Left kidney (tissue), 8 donors: ENCODE measurements at places on chromosomes 4 and X.
A peak's percentile ranks its signal among the peaks of the same experiment; 100 is the strongest.

DNA sequence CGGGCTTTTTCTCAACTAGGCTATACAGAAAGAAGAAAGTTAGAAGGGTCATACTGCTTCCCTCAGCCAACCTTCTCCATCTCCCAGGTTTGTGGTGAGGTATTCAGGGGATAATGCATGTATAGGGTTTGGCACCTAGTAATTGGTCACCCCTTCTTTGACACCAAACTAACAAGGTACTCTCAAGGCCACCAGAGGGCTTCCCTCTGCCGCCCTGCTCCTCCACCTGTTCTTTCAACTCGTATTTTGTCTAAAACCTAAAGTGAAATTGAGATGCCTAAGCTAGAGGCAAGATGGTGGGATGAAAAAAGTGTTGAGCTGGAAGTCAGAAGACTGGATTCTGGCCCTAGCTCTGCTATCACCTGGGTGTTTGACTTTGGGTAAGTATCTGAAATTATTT is 22.0 kb downstream of the CT47C1 start:
- no peak for DNase-seq

DNA sequence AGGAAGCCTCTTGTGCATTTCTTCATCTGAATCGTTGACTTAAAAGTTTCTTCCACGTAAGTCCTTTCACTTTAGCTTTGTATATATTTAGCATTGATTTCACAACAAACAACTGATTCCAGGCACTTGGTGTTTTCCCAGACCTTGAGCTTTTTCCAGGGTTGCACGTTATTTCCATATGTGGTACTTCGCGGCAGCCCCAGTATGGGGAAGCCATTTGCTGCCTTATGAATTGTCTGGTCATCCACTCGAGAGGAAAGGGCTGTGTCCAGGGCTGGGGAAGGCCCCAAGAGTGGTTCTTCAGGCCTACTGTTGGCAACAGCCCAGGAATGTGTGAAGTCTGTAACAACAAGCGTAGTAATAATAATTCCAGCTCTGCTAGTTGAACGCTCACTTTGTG is 2.8 kb upstream of the TLR8 start:
- no peak for DNase-seq

DNA sequence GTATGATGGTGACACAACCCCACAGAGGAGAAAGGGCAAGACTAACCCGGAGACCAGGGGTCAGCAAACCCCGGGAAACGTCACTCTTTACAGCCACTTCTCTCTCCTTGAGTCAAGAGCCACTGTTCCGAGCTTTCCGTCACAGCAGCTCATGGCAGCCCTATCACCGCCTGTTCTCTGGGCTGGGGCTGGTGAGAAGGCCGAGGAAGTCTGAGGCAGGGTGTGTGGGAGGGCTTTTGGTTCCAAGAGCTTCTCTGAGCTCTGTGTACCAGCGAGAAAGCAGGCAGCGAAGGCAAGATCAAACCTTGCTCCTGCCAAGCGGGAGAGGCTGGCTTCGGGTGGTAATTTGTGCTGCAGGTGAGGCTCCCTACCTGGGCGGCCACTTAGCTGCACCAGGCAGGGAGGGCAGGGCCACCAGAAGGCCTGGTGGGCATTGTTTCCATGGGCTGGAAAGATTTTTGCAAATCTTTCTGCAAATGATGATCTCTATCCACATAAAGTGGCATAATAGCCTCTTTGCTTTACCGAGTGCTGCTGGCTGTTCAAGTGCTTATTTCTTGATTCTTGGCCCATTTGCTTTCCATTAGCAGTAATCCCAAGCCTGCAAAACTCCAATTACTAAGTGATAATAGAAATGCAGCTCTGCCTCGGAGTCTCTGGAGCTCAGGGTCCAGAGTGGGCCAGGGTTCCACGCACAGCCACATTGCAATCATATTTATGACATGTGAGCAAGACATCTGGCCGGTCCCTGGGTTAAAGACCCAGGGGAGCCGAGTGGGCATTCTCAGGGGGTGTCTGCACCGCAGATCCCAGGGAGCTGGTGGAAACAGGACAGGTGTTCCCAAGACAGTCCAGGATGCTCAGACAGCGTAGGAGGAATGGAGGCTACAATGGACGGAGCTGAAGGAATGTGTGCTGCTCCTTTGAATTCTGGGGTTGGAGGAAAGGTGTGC is 41.5 kb downstream of the DCTD start:
- no peak for DNase-seq

DNA sequence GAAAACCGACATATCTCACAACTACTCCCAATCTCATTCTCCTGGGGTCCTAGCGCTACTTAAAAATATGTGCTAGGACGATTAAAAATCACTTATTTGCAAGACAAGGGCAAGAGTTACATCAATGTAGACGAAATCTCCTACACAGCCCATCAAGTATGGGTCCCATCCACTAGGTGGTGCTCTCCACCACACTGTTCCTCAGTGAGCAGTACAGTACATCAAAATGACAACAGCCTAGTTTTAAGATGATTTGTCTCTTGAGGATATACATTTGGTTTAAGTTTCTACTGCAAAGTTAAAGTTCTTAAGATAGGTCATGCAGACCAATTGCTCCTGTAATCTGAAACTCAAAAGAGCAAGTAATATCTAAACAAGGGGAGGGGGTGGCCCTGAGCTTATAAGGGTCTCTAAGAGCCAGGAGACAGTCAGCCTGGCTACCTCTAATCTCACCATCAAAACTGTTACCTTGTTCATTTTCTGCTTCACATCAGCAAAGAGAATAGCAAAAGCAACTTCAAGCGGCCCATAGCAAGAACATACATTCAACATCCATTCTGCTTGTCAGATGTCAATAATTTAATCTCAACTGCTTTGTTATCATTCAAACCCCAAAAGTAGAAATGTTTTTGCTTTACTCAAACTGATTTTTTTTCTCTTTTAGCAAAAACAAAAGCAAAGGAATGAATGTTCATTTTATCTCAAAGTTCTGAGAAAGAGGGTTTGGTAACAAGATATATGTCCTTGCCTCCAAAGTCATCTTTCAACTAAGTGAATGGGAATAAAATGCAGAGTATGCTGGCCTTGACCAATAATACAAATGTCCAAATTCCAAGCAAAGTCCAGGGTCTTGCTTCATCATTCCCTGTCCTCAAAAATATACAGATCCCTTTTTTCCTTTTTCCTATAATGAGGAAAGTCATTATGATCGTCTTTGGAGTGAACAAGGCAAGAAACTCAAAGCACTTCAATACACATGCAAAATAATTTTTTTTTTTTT is 53.1 kb downstream of the STX18 start:
- DNase-seq = peak; percentile 56

DNA sequence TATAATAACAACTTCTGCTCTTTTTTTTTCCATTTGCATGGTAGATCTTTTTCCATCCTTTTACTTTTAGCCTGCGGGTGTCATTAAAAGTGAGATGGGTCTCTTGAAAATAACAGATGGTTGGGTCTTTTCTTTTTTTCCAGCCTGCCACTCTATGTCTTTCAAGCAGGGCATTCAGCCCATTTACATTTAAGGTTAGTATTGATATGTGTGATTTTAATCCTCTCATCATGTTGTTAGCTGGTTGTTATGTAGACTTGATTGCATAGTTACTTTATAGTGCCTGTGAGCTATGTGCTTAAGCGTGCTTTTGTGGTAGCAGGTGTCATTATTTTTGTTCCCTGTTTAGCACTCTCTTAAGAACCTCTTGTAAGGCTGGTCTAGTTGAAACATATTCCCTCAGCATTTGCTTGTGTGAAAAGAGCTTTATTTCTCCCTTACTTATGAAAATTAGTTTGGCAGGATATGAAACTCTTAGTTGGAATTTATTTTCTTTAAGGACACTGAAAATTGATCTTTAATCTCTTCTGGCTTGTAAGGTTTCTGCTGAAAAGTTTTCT is 326.1 kb downstream of the SH3BGRL start:
- DNase-seq = no peak

- DNase-seq = peak; percentile 29
These were observed at the start of gene CCDC160 for GRCh38 chrX:134236626-134237614. Gene CCDC160, plus strand, starts transcription at chrX:134237182. Its CDS starts 7,619 bp downstream, at chrX:134244801.

- DNase-seq = no peak
These were observed 23.1 kb downstream of the FGFR3 start for GRCh38 chr4:1815997-1816860.

DNA sequence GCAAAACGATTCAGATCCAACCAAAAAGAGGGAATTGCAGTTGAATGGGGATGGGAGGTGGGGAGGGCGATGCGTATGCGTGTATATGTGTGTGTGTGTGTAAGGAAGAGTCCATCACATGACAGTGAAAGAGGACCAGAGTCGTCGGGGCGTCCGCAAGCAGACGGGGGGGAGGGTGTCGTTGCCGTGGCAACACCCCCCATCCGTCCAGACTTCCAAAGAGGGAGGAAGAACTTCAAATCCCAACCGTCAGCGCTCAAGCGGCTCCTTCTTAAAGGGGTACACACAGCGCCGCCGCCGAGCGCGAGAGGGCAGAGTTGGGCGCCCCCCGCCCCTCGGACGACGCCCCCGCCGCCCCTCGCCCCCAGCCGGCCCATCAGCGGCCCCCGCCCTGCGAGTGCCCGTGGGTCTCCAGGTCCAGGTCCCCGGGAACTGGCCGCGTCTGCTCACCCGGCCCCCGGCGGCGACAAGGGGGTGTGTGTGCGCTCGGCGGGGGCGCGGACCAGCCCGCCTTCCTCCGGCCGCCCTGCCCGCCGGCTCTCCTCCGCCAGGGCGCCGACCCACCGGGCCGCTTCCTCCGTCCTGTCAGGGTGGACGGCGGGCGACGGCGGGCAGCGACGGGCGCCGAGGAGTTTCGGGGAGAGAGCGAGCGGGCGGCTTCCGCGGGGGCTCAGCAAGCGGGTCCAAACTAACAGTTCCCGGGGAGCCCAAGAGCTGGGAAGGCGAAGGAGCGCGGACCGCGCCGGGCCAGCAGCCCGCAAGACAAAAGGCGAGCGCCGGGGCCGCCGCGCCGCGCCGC is 685 bp downstream of the LCORL start:
- peak; percentile 73 for DNase-seq

- no peak for DNase-seq
These were observed at the start of gene ARHGEF6 for GRCh38 chrX:136780763-136781162. Gene ARHGEF6, minus strand, starts transcription at chrX:136780932. Its CDS starts 50 bp downstream, at chrX:136780882.

GRCh38 chr4:15443371-15444160 is 15.7 kb downstream of the C1QTNF7 start:
- DNase-seq = no peak

- no peak for DNase-seq
These were observed 345.9 kb upstream of the NOCT start for GRCh38 chr4:138669479-138670315.

- no peak for DNase-seq
These were observed 23.9 kb upstream of the RNF212 start for GRCh38 chr4:1137063-1137776.

DNA sequence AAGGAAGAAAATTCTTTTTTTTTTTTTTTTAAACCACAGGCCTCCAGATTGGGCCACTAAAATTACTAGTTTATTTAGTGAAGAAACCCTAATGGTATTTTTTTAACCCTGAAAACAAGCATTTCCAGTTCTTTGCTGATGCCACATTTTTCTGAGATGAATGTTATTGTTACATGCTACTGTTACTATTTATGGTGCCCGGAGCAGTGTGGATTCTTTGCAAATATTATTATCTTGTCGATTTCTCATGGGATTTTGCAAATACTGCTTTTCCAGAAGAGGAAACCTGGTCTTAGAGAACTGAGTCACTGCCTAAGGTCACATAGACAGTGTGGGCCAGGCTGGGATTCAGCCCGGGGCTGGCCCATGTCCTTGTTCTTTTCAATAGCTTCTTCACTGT is 8.7 kb upstream of the ALAS2 start:
- no peak for DNase-seq

DNA sequence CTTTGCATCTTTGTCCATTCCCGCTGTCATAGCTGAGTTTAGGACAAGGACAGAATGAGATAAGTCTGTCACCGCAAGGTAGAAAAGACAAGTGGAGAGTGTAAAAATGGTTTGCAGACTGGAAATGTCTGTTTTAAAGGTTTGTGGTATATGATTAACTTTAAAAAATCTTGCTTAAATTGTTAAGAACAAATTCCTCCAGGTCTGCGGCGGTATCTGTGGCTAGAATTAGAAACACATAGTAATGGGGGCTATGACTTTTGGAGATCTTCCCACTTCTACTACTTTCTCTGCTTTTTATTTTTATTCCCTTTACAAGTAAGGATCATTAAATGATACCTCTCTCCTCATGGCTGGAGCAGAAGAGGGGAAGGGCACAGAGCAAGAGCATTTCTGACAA is 92.2 kb downstream of the MID1IP1 start:
- DNase-seq = no peak

- no peak for DNase-seq
These were observed 12.2 kb downstream of the SMPX start for GRCh38 chrX:21745756-21746155.

- DNase-seq = no peak
These were observed 94.3 kb downstream of the CT47B1 start for GRCh38 chrX:120781403-120781802.

- no peak for DNase-seq
These were observed 410.6 kb downstream of the HNRNPD start for GRCh38 chr4:81963015-81963762.

GRCh38 chr4:101291198-101291597 is 56.1 kb downstream of the PPP3CA start:
- DNase-seq = no peak

DNA sequence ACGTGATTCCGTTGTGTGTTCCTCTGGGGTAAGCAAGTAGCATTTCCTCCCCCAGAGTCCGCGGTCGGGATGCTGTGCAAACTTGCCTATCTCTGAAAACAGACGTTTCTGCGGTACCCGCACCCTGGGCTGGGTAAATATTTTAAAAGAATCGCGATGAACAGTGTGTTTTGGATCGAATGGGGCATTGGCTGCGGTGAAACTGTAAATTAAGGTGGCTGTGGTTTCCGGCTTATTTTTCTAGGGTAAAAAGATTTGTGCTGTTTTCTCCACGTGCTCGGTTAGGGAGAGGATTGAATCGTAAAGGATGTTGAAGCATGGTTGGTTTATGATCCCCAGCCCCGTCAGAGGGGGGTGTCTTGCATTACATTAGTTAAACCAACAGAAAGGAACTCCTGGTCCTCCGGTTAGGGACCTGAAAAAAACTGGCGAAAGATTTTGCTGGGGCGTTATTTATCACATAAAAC is 1.2 kb downstream of the HHIP start:
- DNase-seq = peak; percentile 49

GRCh38 chr4:55910140-55910539 is 38.6 kb upstream of the CEP135 start:
- no peak for DNase-seq

GRCh38 chr4:2036866-2037265 is 22.3 kb upstream of the NAT8L start:
- DNase-seq = no peak
